Purkinje cell (primary cell): ENCODE measurements at places on chromosomes 6 and 20. TPM values are rescaled to one million over a fixed set of nuclear protein-coding genes. Genes with fewer than 3 reads are reported as not detected.

MYH7B gene
- polyA plus RNA-seq: 1.2 and 2.0 TPM in 2 replicates

SLC32A1 gene
- polyA plus RNA-seq: 15.8 and 29.4 TPM in 2 replicates

MLN gene
- polyA plus RNA-seq: not detected in 2 replicates

PLN gene
- polyA plus RNA-seq: 1.0 TPM in 1 of 2 replicates, not detected in the other

SNAI1 gene
- 0.34 TPM in 1 of 2 replicates, not detected in the other for polyA plus RNA-seq

DNAAF9 gene
- polyA plus RNA-seq: 3.0 and 4.1 TPM in 2 replicates

CTAGE9 gene
- polyA plus RNA-seq: not detected in 2 replicates

BCAS1 gene
- polyA plus RNA-seq: 2.6 and 3.5 TPM in 2 replicates

C6orf15 gene
- polyA plus RNA-seq: not detected in 2 replicates

ARMC12 gene
- polyA plus RNA-seq: not detected in 2 replicates

SLC24A3 gene
- polyA plus RNA-seq: 1.2 and 1.5 TPM in 2 replicates

SNAP25 gene
- 640 and 1,248 TPM in 2 replicates for polyA plus RNA-seq

HCK gene
- not detected in 2 replicates for polyA plus RNA-seq

HCRTR2 gene
- not detected in 2 replicates for polyA plus RNA-seq

CRISP2 gene
- not detected in 2 replicates for polyA plus RNA-seq

RWDD2A gene
- polyA plus RNA-seq: 7.4 and 10.8 TPM in 2 replicates

NUDT3 gene
- 11.4 and 11.5 TPM in 2 replicates for polyA plus RNA-seq

RGS17 gene
- 3.1 and 5.8 TPM in 2 replicates for polyA plus RNA-seq

TBCC gene
- polyA plus RNA-seq: 10.3 and 11.3 TPM in 2 replicates
